ENCODE measurements at places on chromosomes 3 and 15.

- no peak for DNase-seq
Observed at GRCh38 chr3:155661760-155662159, 83.1 kb downstream of the PLCH1 start.

DNA sequence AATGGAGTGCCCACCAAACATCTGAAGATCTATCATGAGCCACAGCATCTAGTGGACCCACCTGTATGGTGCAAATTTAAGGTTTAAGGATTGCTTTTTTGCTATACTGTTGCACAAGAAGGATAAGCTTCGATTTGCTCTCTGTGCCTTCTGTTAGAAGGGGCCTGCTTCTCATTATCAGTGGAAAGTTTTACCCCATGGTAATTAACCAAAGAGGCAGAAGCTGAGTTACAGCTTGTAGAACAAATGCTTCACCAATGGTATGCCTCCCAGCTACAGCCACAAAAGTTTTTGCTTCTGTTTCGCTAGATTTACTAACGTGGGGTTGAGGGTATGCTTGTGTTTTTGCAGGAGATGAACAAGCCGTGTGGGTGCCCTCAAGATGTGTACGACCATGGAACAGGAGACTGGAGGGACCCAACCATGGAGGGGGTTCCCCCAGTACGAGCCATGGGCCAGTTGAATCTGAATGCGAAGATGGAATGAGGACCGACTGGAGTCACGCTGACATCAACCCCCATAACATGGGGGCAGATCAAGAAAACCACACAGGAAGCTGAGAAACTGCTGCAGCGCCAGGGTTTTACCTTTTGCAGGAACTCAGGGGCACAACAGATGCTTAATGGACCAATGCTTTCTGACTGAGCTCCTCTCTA is 43.5 kb downstream of the ACAD9 start:
- peak; percentile 57 for DNase-seq

- DNase-seq = no peak
Observed at GRCh38 chr3:130662501-130662996, 84.1 kb downstream of the PIK3R4 start.

GRCh38 chr3:100556673-100557310 is 52.6 kb upstream of the ADGRG7 start:
- no peak for DNase-seq

DNA sequence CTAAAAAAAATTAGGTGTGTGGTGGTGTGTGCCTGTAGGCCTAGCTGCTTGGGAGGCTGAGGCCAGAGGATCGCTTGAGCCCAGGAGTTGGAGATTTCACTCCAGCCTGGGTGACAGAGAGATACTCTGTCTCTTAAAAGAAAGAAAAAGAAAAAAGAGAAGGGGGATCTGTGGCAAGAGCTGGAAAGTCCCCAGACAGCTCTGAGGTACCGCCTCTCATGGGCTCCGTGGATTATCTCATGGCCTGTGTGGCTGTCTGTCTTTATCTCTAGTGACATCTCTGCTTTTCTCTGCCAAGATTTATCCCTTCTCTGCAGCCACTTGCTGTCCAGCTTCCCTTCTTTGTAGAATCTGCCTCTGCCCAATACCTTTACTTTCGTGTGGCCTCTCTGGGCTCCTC is 5.7 kb downstream of the EXOSC7 start:
- DNase-seq = peak; percentile 29

- no peak for DNase-seq
Observed at GRCh38 chr3:153631664-153632063, 469.6 kb downstream of the RAP2B start.

DNA sequence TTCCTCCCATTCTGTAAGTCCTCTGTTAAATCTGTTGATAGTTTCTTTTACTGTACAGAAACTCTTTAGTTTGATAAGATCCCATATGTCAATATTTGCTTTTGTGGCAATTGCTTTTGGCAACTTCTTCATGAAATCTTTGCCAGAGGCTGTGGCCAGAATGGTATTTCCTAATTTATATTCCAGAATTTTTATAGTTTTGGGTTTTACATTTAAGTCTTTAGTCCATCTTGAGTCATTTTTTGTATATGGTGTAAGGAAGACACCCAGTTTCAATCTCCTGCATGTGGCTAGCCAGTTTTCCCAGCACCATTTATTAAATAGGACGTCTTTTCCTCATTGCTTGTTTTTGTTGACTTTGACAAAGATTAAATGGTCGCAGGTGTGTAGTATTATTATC is 372.4 kb upstream of the CADM2 start:
- no peak for DNase-seq
